Ascending aorta (tissue), 2 donors: ENCODE measurements at places on chromosomes 7 and 10. TPM values are rescaled to one million over a fixed set of nuclear protein-coding genes. Genes with fewer than 3 reads are reported as not detected.

Gene ADIRF
- total RNA-seq, result 882 TPM

Gene LRMDA
- total RNA-seq, result 0.96 TPM

Gene TMEM130
- total RNA-seq, result 33.6 TPM

- no peaks in the 10 kb centered on the region for H3K4me1 ChIP-seq
- H3K36me3 ChIP-seq, result no peaks in the 10 kb centered on the region
- no peak overlapping the region for H3K27ac ChIP-seq
- H3K27me3 ChIP-seq, result no peaks in the 10 kb centered on the region
- H3K4me3 ChIP-seq, result no peak overlapping the region
Observed at GRCh38 chr7:95989301-95989700, 216.9 kb downstream of the DYNC1I1 start.

GRCh38 chr7:2431260-2431867 lies 28.0 kb downstream of the CHST12 start:
- no peak overlapping the region for H3K4me3 ChIP-seq
- DNase-seq, result no peak
- no peaks in the 10 kb centered on the region for H3K27me3 ChIP-seq

DNA sequence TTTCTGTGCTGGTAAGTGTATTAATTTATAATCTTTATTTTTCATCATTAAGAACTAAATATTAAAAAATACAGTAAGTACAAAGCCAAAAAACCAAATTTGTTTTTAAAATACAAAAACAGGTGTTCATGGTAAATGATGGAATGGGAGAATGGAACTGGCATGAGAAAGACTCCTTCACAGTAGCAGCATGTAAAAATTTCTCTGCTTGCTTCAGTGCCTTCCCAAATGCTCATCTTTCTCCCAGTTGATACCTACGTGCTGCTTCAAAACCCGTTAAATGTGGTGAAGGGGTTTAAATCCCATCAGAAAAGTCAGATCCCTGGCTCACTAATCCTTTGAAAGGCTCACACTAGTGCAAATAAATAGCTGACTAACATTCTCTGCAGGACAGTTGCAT lies 4.2 kb downstream of the RNF133 start:
- H3K27me3 ChIP-seq, result no peaks in the 10 kb centered on the region
- H3K4me1 ChIP-seq, result no peaks in the 10 kb centered on the region

GRCh38 chr10:14604181-14605142 lies 170.2 kb downstream of the FAM107B start:
- H3K36me3 ChIP-seq, result no peaks in the 10 kb centered on the region
- no peaks in the 10 kb centered on the region for H3K27me3 ChIP-seq
- H3K4me3 ChIP-seq, result peak overlapping the region; percentile 78
- H3K27ac ChIP-seq, result peak overlapping the region; percentile 79

GRCh38 chr10:61153771-61154170 lies 209.8 kb upstream of the RHOBTB1 start:
- no peak overlapping the region for H3K27ac ChIP-seq
- H3K4me1 ChIP-seq, result no peaks in the 10 kb centered on the region
- no peaks in the 10 kb centered on the region for H3K36me3 ChIP-seq
- H3K27me3 ChIP-seq, result no peaks in the 10 kb centered on the region
- no peak for DNase-seq

- H3K4me1 ChIP-seq, result no peaks in the 10 kb centered on the region
- no peak for DNase-seq
- no peak overlapping the region for H3K27ac ChIP-seq
Observed at GRCh38 chr7:47225387-47226131, 356.4 kb downstream of the TNS3 start.

GRCh38 chr7:16916105-16916639 lies 34.4 kb upstream of the AGR3 start:
- DNase-seq, result no peak
- no peak overlapping the region for H3K27ac ChIP-seq
- no peaks in the 10 kb centered on the region for H3K4me1 ChIP-seq
- H3K4me3 ChIP-seq, result no peak overlapping the region

DNA sequence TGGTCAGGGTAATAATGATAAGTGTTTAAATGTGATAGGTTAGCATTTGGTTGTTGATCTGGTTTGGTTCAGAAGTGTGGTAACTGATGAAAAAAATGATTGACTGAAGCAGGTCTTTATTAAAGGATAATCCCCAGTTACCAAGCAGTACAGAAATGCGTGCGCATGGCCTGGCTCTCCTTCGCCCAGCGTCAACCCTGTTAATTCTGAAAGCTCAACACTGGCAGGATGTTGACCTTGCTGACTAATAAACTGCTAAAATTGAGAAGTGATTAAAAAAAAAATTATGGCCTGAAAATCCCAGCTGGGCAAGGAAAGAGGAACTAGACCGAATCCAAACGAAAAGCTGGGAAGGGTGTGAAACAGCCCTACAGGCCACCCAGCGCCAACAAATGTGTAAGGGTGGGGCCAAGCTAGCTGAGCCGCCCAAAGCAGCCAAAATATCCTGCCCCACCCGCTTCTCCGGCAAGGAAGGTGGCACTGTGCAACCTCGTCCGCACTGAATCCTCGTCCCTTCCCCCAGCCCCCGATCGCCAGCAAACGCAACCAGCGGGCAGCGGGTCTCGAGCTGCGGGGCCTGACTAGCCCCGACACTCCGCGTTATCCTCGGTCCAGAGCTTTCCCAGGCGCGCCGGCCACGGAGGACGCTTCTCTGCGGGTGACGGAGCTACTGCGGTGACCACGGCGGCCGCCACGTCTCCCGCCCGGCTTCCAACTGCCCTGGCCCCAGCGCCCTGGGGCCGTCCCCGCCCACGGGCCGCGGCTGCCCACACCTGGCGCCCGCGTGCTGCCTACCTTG lies 561 bp downstream of the SHTN1 start:
- H3K36me3 ChIP-seq, result no peaks in the 10 kb centered on the region
- peak overlapping the region; percentile 70 for H3K27ac ChIP-seq
- peaks cover 3% of the 10 kb centered on the region for H3K4me1 ChIP-seq
- H3K27me3 ChIP-seq, result no peaks in the 10 kb centered on the region
- H3K4me3 ChIP-seq, result peak overlapping the region; percentile 68

- no peaks in the 10 kb centered on the region for H3K27me3 ChIP-seq
- H3K36me3 ChIP-seq, result no peaks in the 10 kb centered on the region
- no peak for DNase-seq
- H3K4me3 ChIP-seq, result no peak overlapping the region
- H3K27ac ChIP-seq, result no peak overlapping the region
Observed at GRCh38 chr7:129367349-129367699, 66.9 kb upstream of the STRIP2 start.

DNA sequence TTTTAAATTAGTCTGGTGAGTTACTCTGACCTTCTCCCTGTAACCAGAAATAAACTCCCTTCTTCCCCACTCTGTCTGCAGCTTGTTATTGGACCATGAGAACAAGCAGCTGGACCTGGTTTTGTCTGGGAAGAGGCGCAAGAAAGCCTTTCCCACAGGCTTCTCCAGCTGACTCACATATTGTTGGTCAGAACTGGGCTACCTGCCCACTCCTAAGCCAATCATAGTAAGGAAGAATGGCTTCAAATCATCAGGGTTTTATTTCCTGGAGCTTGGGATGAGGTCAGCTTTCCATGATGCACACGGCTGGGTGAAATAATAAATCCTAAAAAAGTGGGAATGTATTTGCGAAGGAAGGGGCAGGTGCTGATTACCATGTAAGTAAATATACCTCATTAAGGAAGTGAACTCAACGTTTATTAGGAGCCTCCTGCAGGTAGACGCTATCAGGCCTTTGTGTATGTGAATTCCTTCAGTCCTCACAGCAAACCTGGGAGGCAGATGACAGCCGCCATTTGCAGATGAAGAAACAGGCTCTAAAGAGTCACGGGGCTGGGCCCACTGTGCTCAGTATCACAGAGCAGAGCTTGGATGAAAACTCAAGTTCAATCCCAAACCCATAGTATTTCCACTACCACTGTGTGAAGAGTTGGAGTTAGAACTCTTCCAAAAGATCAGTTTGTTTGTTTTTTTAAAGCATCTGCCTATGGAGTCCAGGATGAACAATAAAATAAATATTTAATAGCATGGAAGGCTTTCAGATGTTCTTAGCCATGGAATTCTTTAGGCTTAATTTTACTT lies 32.8 kb downstream of the IL15RA start:
- H3K36me3 ChIP-seq, result no peaks in the 10 kb centered on the region
- DNase-seq, result peak; percentile 86
- H3K4me1 ChIP-seq, result peaks cover 48% of the 10 kb centered on the region
- no peaks in the 10 kb centered on the region for H3K27me3 ChIP-seq
- peak overlapping the region; percentile 99 for H3K27ac ChIP-seq

GRCh38 chr10:103582331-103583123 lies 89.0 kb downstream of the NEURL1 start:
- H3K27ac ChIP-seq, result no peak overlapping the region
- no peak for DNase-seq
- no peak overlapping the region for H3K4me3 ChIP-seq
- no peaks in the 10 kb centered on the region for H3K36me3 ChIP-seq
- no peaks in the 10 kb centered on the region for H3K27me3 ChIP-seq

- DNase-seq, result no peak
- H3K36me3 ChIP-seq, result no peaks in the 10 kb centered on the region
- peaks cover 5% of the 10 kb centered on the region for H3K4me1 ChIP-seq
- no peaks in the 10 kb centered on the region for H3K27me3 ChIP-seq
Observed at GRCh38 chr10:17835688-17836087, 26.5 kb downstream of the MRC1 start.

- H3K36me3 ChIP-seq, result no peaks in the 10 kb centered on the region
- peaks cover 12% of the 10 kb centered on the region for H3K4me1 ChIP-seq
- H3K4me3 ChIP-seq, result no peak overlapping the region
- H3K27me3 ChIP-seq, result no peaks in the 10 kb centered on the region
- no peak for DNase-seq
Observed at GRCh38 chr10:58480321-58480720, 32.4 kb upstream of the BICC1 start.
